ENCODE measurements at places on chromosomes 7 and 10. TPM values are rescaled to one million over a fixed set of nuclear protein-coding genes. Genes with fewer than 3 reads are reported as not detected.
A peak's percentile ranks its signal among the peaks of the same experiment; 100 is the strongest.

GRCh38 chr7:107167483-107168232, 1.1 kb upstream of the HBP1 start:
- DNase-seq: peak; percentile 72

The IL6 gene
- 8.5 TPM for total RNA-seq

- DNase-seq: peak; percentile 47
These were observed 1.6 kb downstream of the ZNF467 start for GRCh38 chr7:149771720-149772240.

GRCh38 chr7:82235713-82236112, 207.9 kb downstream of the CACNA2D1 start:
- no peak for DNase-seq

DNA sequence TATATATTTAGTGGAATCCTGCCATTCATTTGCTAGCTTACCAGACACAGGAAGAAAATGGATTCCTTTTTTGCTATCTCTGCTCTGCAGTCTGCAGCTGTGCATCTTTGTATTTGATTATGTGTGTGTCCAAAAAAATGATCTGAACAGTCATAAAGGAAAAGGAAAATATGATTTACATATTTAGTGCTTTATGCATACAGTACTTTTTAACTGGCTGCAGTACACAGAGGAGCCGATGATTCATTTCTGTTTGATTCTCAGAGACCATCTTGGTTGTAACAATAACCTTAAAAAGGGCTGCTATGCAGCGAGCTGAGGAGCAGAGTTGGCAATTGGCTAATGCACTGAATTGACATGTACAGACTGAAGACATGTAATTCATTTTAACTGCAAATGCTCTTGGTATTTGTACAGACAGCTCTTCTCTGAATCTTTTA, 151.3 kb upstream of the FZD1 start:
- DNase-seq: no peak

The WNT8B gene
- total RNA-seq: 0.07 TPM

The FAM25C gene
- total RNA-seq: 36.4 TPM

DNA sequence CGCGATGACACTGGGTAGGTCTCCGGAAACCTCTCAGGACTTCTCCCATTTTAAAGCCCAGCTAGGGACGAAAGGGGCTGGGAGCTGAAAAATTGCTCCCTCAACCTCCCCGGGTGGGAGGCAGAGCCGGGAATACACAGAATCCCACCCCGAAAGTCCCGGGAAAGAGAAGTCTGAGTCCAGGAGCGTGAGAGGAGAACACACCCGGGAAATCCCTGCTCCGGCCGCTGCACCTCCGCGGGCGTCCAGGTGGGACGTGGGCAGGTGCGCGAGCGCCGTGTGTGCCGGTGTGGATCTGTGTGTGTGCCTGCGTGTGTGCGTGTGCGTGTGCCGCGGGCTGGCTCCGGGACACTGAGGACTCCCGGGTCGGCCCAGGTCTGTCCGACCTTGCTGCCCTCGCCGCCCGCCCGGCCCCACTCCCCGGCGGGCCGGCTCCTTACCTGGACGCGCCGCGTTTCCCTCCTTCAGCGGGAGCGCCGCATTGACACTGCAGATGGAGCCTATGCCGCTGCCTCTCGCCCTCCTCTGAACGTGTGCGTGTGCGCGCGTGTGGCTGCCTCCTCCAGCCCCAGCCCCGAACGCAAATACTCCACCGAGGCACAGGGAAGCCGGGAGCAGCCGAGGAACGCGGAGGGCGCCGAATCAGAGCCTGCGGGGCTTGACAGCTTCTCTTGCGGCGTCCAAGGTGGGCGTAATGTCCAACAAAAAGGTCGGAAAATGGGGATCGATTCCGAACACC, at the start of gene PLXNA4:
TSS of gene PLXNA4 (minus strand) at position 489 of the 739 bp plus-strand sequence. CDS start 67,777 bp downstream, outside the sequence.
- no peak for DNase-seq

DNA sequence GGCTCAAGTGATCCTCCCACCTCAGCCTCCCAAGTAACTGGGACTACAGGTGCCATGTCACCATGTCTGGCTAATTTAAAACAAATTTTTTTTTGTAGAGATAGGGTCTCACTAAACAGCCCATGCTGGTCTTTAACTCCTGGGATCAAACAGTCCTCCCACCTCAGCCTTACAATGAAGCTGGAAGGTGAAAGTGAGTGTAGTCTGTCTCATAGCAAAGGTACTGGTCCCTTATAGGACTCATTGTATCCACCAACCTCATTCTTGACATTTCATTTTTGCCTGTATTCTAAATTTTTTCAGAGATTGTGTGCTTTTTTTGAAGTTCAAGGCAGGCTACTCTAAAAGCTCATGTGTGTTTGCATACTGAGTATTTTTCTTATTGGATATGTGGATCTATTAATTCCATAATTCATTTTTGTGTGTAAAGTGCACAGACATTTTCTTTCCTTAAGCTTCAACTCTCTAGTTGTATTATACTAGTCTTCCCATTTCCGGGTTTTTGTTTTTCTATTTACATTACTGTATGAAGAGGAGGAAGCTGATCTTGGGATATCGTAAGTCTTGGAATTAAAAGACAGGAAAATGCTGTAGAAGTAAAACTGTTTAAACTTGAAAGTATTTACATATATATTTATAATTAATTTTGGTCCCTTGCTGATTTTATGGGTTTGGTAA, 13.3 kb downstream of the KMT2E start:
- no peak for DNase-seq

DNA sequence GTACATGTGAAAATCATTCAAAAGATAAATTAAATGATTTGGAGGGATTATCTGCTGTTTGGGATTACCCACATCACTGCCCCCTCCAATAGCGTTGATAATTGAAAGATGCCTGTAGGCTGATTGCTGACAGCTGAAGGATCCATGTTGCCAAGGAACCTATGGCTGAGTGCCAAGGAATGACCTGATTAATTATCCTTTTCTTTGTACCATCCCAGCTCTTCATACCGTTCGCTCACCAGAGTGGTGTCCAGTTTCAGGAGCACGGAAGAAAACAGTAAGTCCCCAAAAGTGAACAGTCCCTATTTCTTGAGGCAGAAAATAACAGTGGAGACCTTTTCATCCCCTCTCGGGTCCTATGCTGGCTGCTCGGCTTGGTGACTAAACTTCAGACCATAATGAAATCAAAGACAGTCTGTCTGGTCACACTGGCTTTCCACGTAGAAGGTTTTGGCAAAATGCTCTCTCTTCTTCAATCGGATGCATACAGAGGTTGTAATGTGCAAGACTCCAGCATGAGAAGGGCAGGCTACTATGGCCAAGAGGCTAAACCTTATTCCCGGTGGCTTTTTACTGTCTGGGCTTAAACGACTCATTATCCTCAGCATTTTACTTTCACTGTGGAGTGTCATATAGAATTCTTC, 108.8 kb downstream of the SPAG6 start:
- DNase-seq: no peak

The AHR gene
- 41.8 TPM for total RNA-seq

DNA sequence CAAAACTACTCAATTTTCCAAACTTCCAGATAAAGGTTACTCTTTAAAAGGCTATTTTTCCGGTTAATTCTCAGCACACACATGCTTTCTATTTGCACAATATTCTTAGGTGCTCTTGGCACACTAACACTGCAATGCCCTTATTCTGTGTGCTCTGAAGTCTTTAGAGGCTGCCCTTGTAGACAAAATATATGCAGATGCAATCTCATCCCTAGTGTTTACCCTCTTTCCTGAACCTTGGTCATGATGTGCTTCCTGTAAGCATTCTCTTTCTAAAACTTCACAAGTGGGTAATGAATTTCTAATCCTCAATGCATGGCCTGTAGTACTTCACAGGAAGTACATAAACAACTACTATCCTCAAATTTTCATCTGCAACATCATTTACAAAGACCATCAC, 41.1 kb upstream of the TUBB8 start:
- DNase-seq: no peak

DNA sequence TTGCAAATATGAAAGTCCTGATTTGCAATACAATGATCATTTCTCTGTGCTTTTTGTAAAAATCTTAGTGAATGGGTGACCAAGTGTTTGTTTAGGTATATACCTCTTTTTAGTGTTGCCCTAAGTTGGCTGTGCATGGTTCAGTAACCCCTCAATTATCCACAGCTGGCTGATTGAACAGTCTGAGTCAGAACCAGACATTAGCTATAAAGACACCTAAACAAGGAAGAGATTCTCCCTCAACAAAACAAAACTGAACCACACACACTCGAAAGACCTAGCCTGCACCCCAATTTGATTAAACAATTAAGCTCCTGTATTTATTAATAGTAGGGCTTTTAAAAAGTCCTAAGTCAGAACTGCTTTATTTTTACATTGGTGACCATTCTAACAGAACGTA, 2.8 kb downstream of the RSBN1L start:
- DNase-seq: no peak

GRCh38 chr10:72320676-72321247, 34.0 kb downstream of the DNAJB12 start:
- DNase-seq: peak; percentile 94

GRCh38 chr7:41877118-41877517, 174.2 kb upstream of the INHBA start:
- no peak for DNase-seq

- peak; percentile 89 for DNase-seq
These were observed 25.2 kb upstream of the ITGB1 start for GRCh38 chr10:32982911-32983909.

The HMX3 gene
- not detected for total RNA-seq

The FUOM gene
- total RNA-seq: 58.8 TPM

The BET1 gene
- total RNA-seq: 35.4 TPM

DNA sequence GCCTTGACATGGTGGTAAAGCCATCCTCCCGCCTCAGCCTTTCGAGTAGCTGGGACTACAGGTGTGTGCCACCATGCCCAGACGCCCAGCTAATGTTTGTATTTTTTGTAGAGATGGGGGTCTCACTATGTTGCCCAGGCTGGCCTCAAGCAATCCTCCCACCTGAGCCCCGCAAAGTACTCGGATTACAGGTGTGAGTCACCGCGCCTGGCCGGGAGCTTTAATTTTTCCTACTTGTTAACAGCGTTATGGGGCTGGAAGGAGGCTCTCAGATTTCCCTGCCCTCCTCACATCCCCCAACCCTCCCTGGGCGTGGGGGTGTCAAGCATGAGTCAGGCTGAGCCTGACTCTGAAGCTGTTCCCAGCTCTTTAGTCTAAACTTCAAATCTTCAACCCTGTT, 8.3 kb downstream of the ALKBH4 start:
- no peak for DNase-seq

DNA sequence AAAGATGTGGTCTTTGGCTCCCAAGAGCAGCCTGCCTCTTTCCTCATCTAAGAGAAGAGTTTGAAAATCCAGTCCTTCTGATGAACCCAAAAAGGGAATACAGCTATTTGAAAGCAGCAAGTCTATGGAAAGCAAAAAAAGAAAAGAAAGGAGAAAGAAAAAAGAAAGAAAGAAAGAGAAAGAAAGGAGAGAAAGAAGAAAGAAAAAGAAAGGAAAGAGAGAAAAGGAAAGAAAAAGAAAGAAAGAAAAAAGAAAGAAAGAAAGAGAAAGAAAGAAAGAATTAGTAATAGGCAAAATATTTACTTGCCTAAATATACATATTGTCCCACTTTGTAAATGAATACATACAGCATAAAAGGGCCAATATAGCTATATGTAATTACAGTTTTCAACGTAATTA, 89.0 kb downstream of the SEMA3D start:
- no peak for DNase-seq

The LRRC4 gene
- total RNA-seq: 0.46 TPM

DNA sequence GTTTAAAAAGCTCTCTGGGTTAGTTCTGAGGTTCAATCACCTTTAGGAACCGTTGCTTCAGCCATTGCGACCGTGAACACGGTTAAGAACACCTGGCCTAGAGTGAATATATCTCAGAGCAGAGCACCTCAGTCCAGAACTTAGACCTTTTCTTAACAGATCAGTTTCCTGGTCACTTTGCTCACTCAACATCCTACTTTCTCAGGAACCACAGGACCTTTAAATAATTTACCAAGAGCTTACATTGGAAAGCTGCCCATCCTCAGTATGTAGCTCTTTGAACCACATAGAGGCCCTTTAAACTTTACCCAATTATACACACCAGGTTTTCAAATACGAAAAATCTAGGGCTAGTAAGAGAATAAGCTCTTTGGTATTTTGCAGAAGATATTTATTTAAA, 153.2 kb downstream of the NRBF2 start:
- DNase-seq: no peak

The FAM131B gene
- total RNA-seq: 1.3 TPM

DNA sequence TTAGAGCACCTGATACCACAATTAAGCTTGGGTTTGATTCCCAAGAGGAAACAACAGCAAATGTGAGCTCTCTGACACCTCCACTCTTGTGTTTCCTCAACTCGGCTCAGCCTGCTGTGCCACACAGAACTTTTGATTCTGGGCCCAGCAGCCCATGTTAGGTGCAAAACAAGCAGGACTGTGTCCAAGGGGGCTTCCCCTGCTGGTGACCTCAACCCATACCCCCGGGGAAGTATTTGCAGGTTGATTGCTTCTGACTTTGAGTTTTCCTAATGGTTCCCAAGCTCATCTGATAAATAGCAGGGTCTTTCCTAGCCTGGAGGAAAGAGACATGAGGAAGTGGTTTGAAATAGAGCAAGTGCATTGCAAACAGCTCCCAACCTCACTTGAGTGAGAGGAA, 43.5 kb upstream of the ADAM12 start:
- no peak for DNase-seq

DNA sequence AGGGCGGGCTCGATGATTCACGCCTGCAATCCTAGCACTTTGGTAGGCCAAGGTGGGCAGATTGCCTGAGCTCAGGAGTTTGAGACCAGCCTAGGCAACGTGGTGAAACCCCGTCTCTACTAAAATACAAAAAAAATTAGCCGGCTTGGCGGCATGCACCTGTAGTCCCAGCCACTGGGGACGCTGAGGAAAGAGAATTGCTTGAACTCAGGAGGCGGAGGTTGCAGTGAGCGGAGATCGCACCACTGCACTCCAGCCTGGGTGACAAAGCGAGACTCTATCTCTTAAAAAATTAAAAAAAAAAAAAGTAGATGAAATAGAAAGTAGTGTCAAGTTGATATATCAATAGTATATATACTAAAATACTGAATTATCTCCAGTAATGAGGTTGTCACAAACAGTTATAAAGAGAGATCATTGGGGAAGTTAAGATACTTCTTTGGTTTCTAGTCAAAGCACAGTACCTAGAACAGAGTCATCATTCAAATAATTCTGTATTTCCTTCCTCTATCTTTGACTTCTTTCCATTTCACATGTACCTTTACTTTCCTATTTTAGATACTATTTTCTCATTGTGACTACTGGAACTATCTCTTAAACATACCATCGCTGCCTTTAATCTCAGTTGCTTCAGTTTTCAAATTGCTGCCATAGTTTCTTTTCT, 491.7 kb downstream of the GRM8 start:
- DNase-seq: no peak

- DNase-seq: no peak
These were observed 100.6 kb downstream of the LRRC4 start for GRCh38 chr7:127930341-127931328.

- DNase-seq: no peak
These were observed 128.9 kb downstream of the AMPH start for GRCh38 chr7:38502289-38502688.
